NCI-H1092 (cell line): ENCODE measurements at places on chromosomes 6 and 20.
A peak's percentile ranks its signal among the peaks of the same experiment; 100 is the strongest.

- DNase-seq, result no peak
Observed at GRCh38 chr6:17013701-17014100, 88.1 kb upstream of the STMND1 start.

DNA sequence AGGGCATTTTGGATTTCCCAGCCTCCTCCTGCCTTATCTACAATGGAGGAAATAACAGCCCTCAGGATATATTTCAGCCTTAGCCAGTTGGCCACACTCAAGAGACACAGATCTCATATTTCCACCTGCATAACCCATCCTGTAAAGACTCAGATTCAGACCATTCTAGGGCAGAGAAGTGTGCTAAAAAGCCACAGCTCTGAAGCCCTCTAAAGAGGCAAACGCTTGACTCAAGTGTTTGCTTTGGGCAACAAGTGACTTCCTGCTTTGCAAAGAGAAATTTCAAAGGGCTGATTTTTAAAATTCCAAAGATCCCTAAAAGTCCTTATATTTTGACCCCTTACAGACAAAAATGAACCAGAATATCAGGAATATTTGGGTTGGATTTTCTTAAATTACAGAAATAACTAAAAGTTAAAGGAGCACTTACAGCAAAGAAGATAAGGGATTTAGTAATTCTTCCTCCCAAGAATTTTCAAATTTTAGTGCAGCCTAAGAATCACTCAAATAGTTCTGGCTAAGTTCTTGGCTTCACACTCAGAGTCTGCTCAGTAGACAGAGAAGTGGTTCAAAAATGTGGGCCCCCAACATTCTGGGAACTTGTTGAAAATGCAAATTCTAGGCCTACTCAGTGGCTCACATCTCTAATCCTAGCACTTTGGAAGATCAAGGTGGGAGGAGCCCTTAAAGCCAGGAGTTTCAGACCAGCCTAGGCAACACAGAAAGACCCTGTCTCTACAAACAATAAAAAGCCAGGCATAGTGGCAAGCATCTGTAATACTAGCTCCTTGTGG lies 18.9 kb upstream of the ADGRF5 start:
- DNase-seq, result no peak

DNA sequence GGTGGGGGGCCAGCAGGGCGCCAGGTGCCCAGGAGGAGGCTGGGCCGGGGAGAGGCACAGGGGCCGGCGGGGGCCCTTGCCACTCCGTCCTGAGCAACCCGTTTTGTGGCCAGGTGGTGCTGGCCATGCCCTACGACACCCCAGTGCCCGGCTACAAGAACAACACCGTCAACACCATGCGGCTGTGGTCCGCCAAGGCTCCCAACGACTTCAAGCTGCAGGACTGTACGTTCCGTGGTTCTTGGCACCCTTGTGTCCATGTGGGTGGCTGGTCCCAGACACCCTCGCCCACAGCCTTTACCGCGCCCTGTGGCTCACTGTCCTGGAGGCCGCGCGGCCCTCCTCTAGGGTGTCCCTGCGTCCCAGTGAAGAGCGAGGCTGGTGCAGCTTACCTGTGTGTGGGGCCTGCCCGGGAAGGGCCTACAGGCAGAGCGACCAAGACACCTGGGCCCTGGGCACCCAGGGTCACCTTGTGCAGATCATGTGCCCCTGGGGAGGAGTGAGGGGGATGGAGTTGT lies 28.7 kb downstream of the PYGB start:
- no peak for DNase-seq

GRCh38 chr6:125859727-125860126 lies 69.0 kb downstream of the NCOA7 start:
- no peak for DNase-seq

DNA sequence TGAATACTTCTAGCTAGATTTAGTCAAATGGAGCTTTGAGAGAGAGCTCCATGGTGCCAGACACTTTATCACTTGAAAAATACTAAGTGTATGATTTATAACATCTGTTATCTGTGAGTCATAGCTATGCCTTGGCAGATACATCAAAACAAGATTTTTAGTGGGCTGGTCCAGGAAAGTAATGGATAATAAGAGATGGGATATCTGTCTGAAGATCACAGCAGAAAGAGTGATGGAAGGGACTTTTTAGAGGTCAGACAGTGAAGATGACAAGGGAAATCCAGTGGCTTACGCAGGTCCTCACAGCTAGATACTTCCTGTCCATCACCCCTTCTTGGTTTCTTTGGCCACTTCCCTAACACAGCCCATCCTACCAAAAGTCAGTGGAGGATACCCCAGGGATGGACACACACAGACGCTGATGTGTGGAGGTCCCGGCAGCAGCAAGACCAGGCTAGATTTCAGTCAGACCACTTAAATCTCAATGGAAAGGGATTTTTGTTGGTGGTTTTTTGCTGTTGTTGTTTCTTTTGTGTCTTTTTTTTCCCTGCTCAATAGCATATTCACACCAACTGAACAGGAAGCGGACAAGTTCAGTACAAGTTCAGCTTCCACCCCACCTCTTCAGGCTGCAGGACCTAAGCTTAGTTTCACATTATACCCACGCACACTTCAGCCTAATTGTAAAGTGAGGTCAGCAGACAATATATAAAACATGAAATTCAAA lies 209.3 kb downstream of the ALDH8A1 start:
- DNase-seq, result no peak

DNA sequence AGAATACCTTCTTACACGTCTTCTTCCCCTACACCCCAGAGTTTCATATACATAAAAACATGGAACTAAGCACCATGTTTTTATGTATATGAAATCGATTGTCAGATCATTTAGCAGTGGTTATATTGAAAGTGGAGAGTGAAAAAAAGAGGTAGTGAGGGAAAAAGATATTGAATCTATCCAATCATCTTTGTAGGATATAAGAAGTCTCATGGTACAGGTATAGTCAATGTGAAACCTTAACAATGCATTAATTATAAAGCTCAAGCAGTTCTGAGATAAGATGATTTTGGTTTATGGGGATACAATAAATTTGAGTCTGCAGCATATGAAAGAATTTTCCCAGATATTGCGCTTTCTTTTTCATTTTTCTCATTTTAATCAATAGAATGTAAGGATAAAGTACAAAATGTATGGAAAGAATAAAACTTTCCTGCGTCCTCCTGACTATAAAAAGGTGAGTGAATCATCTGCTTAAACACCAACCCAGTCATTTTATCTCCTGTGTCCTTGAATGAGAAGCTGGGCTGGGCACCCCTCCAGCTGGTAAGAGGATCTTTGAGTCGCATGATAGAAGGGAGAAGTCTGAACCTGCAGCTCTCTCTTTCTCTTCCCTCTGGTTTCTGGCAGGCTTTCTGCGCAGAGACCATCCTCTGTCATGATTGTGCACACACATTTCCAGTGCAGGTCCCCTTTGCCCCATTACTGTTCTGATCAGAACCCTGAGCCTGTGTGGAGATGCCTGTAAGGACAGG lies 28.1 kb upstream of the AKIRIN2 start:
- no peak for DNase-seq

DNA sequence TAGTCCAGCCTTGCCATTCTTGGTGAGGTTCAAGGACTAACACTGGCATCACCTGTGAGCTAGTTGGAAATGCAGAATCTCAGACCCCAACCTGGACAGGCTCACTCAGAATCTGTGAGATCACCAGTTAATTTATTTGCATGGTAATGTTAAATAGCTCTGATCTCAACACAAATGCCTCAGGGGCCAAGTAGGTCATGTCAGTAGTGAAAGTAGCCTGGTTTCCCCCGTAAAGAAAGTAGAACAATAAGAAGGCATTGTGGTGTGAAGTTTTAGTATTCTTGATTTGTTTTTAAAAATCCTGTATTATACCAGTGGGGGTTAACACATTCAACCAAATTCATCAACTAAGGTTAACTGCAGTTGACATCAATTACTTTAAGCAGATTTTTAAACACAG lies 105.5 kb downstream of the PPP1R14C start:
- no peak for DNase-seq

- no peak for DNase-seq
Observed at GRCh38 chr6:4426968-4427367, 291.6 kb upstream of the ECI2 start.

GRCh38 chr6:146785001-146785585 lies 186.3 kb downstream of the ADGB start:
- DNase-seq, result peak; percentile 59

GRCh38 chr6:167849846-167850459 lies 23.2 kb downstream of the AFDN start:
- DNase-seq, result no peak

DNA sequence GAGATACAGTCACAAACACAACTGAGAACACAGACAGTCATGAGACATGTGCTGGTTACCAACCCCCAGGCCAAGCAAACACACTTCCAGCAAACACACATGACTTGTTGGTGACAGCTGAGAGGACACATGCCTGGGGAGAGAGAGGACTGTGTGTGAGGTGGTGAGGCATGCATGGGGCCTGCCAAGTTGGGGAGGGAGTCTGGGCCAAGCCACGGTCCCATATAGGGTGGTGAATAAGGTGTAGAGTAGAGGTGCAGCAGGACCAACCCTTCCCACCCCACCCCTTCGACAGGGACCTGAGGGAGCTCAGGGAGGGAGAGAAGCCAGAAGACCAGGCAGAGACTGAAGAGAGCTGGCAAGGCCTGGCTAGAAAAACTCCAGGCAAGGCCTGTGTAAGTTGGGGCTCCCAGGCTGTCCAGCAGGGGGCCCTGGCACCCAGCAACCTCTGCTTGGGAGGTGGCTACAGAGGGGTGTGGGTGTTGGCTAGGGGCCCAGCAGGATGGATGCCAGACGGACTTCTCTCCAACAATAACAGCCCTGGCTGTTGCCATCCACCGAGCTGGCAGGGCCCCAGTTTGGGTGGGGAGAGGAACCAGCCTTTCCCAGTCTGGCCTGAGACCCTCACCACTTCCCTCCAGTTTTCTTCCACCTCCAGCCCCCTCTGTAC lies 2.0 kb upstream of the SLC29A1 start:
- DNase-seq, result peak; percentile 94

DNA sequence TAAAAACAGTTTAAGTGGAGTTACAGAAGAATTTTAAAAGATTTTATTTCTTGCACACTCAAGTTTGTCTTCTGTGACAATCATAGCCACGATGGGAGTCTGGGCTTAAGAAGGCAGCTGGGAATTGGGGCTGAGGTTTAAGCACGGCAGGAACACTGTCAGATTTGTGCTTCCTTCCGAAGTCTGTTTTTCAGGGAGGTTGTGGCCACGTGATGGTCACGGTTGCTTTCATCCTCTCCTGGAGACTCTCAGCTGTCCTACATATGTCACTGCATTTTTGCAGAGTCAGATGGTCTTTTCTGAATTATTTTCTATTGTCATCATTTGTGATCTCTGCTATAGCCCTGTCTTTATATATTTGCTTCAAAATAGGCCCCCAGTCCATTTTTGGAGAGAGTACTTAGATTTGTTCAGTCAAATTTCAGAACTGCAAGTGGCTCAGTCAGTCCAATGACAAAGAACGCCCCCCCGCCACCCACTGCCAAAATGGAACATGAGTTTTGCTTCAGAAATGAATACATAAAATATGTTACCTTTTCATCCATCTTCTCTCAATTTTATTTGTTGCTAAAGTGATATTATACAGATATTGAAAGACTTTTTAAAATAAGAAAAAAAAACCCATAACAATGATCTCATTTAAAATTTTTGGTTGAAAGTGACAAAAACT lies 111.8 kb upstream of the ZFP64 start:
- no peak for DNase-seq

DNA sequence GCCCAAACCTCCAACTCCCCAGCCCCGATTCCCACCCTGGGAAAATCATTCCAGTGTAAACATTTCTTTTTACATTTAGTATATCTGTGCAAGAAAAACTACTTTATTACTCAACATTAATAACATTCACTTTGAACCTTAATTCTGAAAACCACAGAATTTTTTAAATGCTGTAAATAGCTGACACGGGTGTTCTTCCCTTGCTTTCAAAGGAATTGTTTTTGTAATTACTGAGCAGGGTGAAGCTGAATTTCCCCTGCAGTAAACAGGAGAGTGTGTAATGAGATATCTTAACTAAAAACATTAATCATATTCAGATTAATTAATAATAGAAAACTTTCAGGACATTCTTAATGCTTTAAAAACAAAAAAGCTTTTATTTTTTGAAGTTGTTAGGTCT lies 99.3 kb upstream of the CITED2 start:
- no peak for DNase-seq

DNA sequence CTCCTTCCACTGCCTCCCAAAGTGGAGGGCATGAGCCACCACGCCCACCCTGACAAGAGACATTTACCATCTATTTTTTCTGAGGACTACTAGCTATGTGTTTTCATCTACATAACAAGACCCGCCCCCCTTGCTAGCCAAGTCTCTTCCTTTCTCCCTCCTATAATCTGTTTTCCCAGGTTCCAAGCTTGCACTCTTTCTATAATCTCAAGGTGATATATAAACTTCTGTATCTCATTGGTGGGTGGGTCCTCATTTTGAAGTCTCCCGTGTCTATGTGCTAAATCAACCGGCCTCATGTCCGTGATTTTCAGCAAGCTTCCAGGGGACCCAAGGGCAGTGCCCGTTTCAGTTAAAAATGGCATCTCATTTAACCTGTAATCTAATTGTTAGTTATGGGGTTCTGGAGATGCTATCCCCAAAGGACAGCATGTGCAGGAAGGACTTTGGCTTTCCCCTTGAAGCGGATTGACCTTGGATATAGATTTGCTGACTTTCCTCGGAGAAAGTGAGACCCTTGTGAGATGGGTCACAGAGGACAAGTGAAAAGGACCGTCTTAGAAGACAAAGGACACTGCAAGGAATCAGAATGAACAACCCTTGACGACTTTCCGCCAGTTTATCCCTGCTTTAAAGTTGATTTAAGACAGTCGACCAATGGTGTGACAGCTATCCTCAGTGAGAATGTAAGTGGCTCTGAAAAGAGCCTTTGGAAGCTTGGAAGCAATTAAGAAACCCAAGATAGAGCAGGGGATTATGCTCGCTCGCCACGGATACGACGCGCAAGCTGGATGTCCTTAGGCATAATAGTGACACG lies 22.4 kb downstream of the OR2B2 start:
- no peak for DNase-seq

DNA sequence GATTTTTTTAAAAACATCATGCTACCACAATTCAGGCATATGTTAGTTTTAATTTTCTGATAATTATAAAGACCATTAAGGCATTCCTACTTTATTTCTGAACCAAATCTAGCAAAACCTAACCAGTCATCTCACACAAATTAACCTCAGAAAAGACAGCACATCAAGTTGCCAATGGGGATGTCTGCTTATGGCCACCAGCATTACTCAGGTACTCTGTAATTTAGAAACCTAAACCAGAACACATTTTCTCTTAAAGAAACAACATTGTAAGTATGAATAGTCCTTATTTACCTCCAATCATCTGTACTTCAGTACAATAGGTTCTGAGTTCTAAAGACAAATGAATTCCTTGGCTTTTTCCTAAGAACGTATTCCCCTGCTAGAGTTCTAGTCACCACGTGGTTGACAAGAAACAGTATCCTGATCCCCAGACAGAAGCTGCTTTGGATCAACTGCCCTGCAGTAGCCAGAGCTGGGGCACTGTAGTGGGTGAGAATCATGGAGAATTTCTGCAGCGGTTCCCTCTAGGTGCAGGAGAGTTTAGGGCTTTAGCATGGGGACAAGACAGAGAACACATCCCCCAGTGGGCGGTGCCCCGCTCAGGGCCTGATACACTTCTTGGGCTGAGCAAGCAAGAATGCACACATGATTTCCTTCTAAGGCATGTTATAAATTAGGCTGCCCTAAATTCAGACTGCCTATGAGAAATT lies 15.4 kb downstream of the GCLC start:
- DNase-seq, result no peak

GRCh38 chr20:19512886-19513677 lies 245.0 kb upstream of the RIN2 start:
- DNase-seq, result no peak
